Esophagus squamous epithelium (tissue), 5 donors: ENCODE measurements at places on chromosomes 6 and 20.

- no peaks in the 10 kb centered on the region for H3K36me3 ChIP-seq
- H3K4me1 ChIP-seq = peaks cover 40% of the 10 kb centered on the region
- H3K4me3 ChIP-seq = peak within 1 kb of the TSS; percentile 56
- peaks cover 79% of the 10 kb centered on the region for H3K27me3 ChIP-seq
Observed at GRCh38 chr6:136921936-136922684, at the start of gene SLC35D3. Gene SLC35D3 (plus strand): TSS chr6:136922301. CDS start chr6:136922429, 128 bp downstream.

- H3K27ac ChIP-seq = peak overlapping the region; percentile 2
- H3K27me3 ChIP-seq = no peaks in the 10 kb centered on the region
- no peak for DNase-seq
- no peak overlapping the region for H3K4me3 ChIP-seq
- peaks cover 12% of the 10 kb centered on the region for H3K36me3 ChIP-seq
Observed at GRCh38 chr6:31952140-31952805, 6.4 kb downstream of the CFB start.

GRCh38 chr6:98295515-98296175 is 538.7 kb upstream of the POU3F2 start:
- H3K4me3 ChIP-seq = no peak overlapping the region
- H3K27ac ChIP-seq = no peak overlapping the region
- H3K36me3 ChIP-seq = no peaks in the 10 kb centered on the region
- H3K4me1 ChIP-seq = no peaks in the 10 kb centered on the region
- no peaks in the 10 kb centered on the region for H3K27me3 ChIP-seq
- DNase-seq = no peak

DNA sequence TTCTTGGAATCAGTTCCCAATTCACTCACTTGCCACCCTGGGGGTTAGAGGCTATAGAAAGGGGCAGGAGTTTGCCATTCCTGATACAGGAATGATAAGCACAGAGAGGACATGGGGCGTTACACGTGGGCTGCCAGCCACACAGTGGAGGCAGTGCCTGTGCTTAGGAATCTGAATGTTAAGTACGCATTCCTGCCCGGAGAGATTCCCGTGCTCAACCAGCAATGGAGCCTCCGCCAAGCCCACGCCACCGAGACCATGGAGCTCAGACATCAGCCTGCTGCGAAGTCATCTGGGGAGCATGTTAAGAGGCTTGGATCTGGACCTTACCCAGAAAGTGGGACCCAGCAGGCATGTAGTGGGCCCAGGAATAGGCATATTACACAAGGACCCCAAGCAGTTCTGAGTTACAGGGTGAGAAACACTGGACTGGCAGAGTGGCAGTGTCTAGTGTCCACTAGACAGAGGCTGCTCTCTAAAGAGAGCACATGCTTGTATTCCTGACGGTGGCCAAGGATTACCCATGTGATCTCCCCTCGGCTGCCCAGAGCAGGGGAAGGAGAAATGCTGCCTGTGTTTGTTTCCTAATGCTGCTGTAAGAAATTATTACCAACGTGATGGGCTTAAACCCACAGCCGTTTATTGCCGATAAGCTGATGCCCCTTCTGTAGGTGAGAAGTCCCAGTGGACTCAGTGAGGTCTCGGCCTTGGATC is 138.2 kb downstream of the BMP7 start:
- DNase-seq = no peak
- H3K27me3 ChIP-seq = no peaks in the 10 kb centered on the region
- H3K4me1 ChIP-seq = no peaks in the 10 kb centered on the region

DNA sequence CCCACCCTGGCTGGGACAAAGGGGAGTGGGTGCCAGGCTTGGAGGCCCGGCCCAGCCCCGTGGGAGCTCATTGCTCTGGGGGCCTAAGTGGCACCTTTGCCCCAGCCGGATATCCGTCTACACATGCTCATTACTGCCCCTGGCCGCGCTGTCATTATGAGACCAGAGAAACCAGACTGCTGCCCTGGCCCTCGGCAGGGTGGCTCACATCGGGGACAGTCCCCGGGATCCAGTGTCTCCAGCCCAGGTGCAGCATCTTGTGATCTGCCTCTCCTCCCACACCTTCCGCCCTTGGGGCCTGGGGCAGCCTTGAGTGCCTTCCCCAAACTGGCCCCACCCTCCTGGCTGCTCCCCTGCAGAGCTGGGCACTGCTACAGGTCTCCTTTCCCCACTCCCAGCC is 4.9 kb downstream of the SRMS start:
- DNase-seq = no peak
- H3K36me3 ChIP-seq = no peaks in the 10 kb centered on the region
- H3K27ac ChIP-seq = peak overlapping the region; percentile 37
- H3K27me3 ChIP-seq = no peaks in the 10 kb centered on the region
- peaks cover 73% of the 10 kb centered on the region for H3K4me1 ChIP-seq

DNA sequence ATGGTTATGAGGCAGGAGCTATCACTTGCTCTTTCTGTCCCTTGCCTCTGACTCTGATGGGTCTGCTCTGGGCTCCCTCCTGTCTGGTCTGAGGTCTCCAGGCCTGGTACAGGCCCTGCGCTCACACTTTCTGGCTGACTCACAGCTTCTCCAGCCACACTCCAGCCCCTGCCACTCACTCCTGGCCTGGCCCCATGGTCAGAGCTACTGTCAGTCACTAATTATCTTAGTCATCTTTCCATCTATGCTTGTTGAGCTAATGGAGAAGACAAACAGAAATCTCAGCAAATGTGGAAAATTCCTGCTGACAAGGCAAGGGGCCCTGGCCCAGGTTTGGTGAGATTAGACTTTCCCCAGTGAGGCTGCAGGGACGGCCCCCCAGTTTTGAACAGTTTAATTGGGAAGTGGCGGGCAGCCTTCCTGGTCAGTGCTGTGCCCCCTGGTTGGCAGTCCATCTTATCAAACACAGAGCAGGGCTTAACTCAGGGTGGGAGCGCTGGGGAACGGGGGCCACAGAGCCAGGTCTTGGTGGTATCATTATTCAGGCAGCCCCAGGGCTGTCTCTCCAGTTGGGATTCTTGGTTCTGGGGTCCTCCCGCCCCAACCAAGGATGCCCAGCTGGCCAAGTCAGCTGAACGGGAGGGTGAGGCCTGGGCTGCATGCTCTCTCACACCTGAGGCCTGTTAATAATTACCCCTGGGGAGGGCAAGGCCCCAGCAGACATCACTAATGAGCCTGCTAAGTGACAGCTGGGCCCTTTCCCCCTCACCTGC is 63.4 kb downstream of the VEGFA start:
- H3K4me1 ChIP-seq = peaks cover under 1% of the 10 kb centered on the region
- H3K27me3 ChIP-seq = no peaks in the 10 kb centered on the region
- H3K4me3 ChIP-seq = no peak overlapping the region
- H3K27ac ChIP-seq = no peak overlapping the region

DNA sequence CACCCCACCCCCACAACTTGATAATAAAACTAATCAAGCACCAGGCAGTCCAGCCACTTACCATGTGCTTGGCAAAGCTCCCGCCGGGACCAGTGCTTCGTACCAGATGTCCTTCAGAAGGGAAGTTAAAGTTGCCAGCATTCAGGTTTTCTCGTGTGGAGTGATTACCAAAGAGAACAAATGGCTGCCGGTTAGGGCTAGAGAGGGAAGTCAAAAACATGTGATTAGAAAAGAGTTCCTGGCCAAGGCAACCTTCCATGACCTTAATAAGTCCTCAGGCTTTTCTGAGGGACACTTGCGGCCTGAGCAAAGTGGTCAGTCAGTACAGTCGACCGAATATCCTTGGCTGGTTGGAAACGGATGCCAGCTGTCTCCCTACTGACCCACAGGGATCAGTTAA is 67.0 kb downstream of the DNAAF9 start:
- H3K4me1 ChIP-seq = no peaks in the 10 kb centered on the region
- peaks cover 4% of the 10 kb centered on the region for H3K36me3 ChIP-seq
- H3K27me3 ChIP-seq = no peaks in the 10 kb centered on the region
- no peak for DNase-seq
- no peak overlapping the region for H3K4me3 ChIP-seq

- H3K36me3 ChIP-seq = no peaks in the 10 kb centered on the region
- H3K4me3 ChIP-seq = no peak overlapping the region
- no peak overlapping the region for H3K27ac ChIP-seq
- no peak for DNase-seq
Observed at GRCh38 chr20:9071976-9072726, 3.3 kb downstream of the PLCB4 start.

- no peaks in the 10 kb centered on the region for H3K27me3 ChIP-seq
- H3K36me3 ChIP-seq = no peaks in the 10 kb centered on the region
- peak overlapping the region; percentile 72 for H3K27ac ChIP-seq
- H3K4me1 ChIP-seq = no peaks in the 10 kb centered on the region
- peak; percentile 52 for DNase-seq
- peak overlapping the region; percentile 54 for H3K4me3 ChIP-seq
Observed at GRCh38 chr6:28383235-28384142, 16.1 kb downstream of the ZSCAN12 start.

DNA sequence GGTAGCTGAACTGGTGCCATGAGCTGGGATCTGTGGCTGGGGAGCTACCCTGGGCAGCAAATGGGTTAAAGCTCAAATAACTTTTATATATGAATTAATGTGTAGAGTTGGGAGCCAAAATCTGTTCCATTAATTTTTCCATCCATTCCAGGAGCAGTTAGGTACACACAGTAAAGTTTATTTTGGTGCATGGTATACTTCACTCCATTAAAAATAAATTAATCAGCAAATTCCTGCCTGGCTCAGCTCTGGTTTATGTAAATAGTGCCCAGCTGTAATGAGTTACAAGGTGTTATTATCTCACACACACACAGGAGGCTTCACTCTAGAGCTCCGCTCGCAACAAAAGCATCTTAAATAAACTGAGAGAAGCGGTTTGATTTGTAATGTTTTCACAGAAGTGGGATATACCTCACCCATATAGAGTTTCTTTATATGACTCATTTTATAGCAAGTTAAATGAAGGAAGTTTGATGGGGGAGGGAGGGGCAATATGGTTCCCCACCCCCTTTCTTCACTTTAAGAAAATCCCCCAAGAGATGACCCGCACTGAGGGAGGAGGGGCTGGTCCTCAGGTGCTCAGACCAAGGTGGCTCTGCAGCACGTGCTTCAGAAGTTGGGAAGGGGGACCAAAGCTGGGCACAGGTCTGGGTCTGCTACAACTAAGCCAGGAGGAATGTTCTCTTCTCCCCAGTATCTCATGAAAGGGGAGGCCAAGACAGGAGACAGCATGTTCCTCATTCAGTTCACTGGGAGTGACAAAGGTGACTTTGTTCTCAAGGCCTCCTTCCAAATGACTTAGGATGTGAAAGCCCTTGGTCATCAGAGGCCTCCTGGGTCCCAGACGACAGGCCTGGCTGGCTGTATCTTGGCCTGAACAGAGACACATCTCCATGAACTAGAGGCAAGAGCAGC is 10.5 kb upstream of the FAM83C start:
- H3K27me3 ChIP-seq = no peaks in the 10 kb centered on the region
- H3K4me3 ChIP-seq = no peak overlapping the region
- no peaks in the 10 kb centered on the region for H3K36me3 ChIP-seq
- peaks cover 67% of the 10 kb centered on the region for H3K4me1 ChIP-seq

- H3K27me3 ChIP-seq = no peaks in the 10 kb centered on the region
- no peak for DNase-seq
- no peak overlapping the region for H3K4me3 ChIP-seq
Observed at GRCh38 chr6:6697620-6698019, 109.1 kb downstream of the LY86 start.

- no peaks in the 10 kb centered on the region for H3K36me3 ChIP-seq
- no peak overlapping the region for H3K27ac ChIP-seq
- no peak for DNase-seq
- no peaks in the 10 kb centered on the region for H3K27me3 ChIP-seq
Observed at GRCh38 chr20:39298571-39299506, 336.7 kb downstream of the DHX35 start.

- H3K27me3 ChIP-seq = no peaks in the 10 kb centered on the region
- peak overlapping the region; percentile 57 for H3K27ac ChIP-seq
- H3K4me1 ChIP-seq = peaks cover 46% of the 10 kb centered on the region
- no peaks in the 10 kb centered on the region for H3K36me3 ChIP-seq
Observed at GRCh38 chr6:37095997-37096396, 74.0 kb upstream of the PIM1 start.

DNA sequence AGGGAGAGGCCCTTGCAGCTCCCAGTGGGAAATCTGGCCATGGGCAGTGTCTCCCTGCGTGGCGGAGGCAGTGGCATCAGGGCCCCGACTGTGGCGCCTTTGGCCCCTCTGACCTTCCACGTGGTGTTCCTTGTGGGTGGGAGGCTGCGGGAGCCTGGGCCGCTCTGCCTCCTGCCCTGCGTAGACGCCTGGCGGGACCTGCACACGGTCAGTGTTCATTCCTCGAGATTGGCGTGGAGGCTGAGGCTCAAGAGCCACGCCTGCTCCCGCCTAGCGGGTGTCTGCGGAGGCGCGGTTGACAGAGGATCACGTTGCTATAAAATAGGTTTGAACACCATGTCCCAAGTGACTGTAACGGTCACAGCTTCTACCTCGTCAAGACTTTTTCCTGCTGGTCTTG is 14.0 kb downstream of the COL9A3 start:
- H3K4me3 ChIP-seq = no peak overlapping the region
- H3K27me3 ChIP-seq = no peaks in the 10 kb centered on the region
- peaks cover 25% of the 10 kb centered on the region for H3K4me1 ChIP-seq
- no peak overlapping the region for H3K27ac ChIP-seq

DNA sequence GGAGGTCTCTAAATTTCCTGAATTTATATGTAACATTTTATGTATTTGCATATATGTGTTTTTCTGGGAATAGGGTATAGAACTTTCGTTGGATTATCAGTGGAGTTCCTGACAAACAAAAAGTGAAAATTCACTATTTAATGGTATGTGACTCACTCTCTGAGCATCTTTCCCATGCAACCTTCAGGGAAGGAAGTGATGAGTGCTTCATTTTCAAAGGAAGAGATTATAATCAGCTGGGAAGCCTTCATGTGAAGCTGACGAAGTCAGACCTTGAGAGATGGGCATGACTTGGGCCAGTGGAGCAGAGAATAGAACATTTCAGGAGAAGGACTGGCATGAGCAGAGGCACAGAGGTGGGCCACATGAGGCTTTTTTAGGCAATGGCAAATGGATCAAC is 72.7 kb downstream of the FAXC start:
- H3K4me3 ChIP-seq = no peak overlapping the region
- no peaks in the 10 kb centered on the region for H3K4me1 ChIP-seq
- no peaks in the 10 kb centered on the region for H3K36me3 ChIP-seq
- H3K27ac ChIP-seq = no peak overlapping the region
- no peaks in the 10 kb centered on the region for H3K27me3 ChIP-seq
- DNase-seq = no peak

GRCh38 chr20:22368235-22368634 is 216.1 kb downstream of the FOXA2 start:
- peaks cover 61% of the 10 kb centered on the region for H3K27me3 ChIP-seq
- H3K4me3 ChIP-seq = no peak overlapping the region
- H3K4me1 ChIP-seq = no peaks in the 10 kb centered on the region
- no peak for DNase-seq
- H3K36me3 ChIP-seq = no peaks in the 10 kb centered on the region

DNA sequence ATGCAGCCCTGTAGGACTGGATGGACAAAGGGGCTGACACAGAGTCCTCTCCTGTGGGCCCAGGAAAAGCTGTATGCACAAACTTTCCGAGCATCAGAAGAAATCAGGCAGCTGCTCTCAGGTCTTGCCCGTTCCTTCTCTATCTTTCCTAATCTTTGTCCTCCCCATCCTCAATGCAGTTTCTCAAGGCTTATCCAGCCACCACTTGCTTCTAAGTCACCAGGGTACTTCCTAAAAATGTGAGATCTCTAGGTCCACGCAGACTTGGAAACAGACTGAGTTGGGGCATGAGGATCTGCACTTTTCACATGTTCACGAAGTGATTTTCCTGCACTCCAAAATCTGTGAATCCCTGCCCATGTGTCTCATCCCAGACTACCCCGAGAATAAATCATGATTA is 394.5 kb upstream of the SLC35B3 start:
- H3K4me1 ChIP-seq = no peaks in the 10 kb centered on the region
- H3K27me3 ChIP-seq = no peaks in the 10 kb centered on the region
- no peak for DNase-seq
- no peak overlapping the region for H3K4me3 ChIP-seq
- no peak overlapping the region for H3K27ac ChIP-seq
